ENCODE measurements at places on chromosomes 1 and 21.

DNA sequence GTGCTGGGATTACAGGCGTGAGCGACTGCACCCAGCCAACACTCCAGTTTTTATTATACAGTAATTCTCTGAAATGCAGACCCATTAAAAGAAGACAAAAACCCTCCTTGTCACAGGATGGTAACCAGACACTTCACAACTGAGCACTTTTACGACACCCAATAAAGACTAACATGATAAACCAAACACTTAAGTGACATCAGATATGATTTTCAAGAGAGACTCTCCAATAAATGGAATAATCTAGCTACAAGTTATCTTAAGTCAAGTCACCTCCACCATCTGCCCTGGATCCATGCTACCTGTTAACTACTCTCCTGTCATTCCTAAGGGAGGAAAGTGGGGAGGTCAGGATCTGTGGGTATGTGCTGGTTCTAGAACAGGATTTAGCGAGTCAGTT lies 5.6 kb downstream of the GNG12 start:
- DNase-seq, result no peak

GRCh38 chr1:155130272-155131006 lies 2.8 kb downstream of the EFNA1 start:
- DNase-seq, result no peak

GRCh38 chr1:155178441-155179111 lies 4.9 kb downstream of the TRIM46 start:
- peak; percentile 61 for DNase-seq

DNA sequence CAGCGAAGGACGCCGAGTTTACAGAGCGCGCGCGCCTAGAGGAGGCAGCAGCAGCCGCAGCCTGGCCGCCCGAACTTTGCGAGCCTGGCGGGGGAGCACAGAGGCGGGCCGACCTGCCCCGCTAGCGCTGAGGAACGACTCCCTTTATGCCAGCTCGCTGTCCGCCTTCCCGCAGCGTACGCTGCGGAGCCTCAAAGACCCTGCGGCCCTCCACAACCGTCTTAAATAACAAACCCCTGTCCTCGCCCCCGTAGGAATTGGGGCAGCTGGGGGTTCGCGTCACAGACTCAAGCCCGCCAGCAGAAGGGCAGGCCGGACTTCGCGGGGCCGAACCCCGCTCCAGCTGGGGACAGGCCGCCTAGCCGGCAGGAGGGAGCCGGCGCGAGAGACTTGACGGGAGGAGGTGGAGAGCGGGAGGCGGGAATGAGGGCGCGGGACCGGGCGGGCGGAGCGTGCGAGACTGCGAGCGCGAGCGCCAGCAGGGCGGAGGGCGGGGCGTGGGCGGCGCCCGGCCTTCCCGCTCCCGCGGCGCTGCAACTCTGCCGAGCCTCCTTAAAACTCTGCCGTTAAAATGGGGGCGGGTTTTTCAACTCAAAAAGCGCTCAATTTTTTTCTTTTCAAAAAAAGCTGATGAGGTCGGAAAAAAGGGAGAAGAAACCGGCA lies 1.8 kb upstream of the CDKN2C start:
- peak; percentile 97 for DNase-seq

- no peak for DNase-seq
Observed at GRCh38 chr1:118028267-118028666, 98.7 kb downstream of the WDR3 start.

- DNase-seq, result no peak
Observed at GRCh38 chr1:228904222-228904621, 168.9 kb downstream of the RHOU start.

- DNase-seq, result no peak
Observed at GRCh38 chr1:208599063-208599462, 354.9 kb upstream of the PLXNA2 start.

- DNase-seq, result no peak
Observed at GRCh38 chr1:108533351-108534083, 26.4 kb upstream of the EEIG2 start.

GRCh38 chr1:95778217-95778616 lies 544.2 kb downstream of the RWDD3 start:
- DNase-seq, result no peak

GRCh38 chr21:44804762-44805161 lies 3.1 kb upstream of the UBE2G2 start:
- DNase-seq, result no peak

DNA sequence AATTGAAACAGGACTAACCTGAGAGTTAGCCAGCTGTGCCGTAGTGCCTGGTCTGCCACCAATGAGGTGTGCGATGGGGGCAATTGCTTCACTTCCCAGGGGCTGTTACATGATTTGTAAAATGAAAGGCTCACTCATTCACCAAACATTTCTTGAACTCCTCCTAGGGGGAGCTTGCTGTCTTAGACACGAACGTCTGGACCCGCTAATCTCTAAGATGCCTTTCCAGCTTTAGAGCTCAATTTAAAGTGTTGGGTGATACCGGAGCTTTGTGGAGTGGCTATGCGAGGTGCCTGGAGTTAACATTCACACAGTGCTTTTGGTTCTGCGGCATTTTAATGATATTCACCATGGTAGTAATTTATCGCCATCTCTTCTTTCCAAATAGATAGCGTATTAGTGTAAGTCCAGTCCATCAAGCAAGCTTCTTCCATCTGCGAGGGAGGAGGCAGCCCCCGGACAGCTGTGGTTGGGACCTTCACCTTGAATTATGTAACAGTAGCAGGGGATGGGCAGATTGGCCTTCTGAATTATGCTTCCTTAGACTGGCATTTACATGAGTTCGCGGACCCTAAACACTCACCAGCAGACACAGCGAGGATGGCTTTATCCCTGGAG lies 179.9 kb downstream of the ADSS2 start:
- no peak for DNase-seq

- no peak for DNase-seq
Observed at GRCh38 chr21:38507374-38507942, 9.2 kb upstream of the ERG start.

GRCh38 chr1:203888807-203889251 lies 27.4 kb downstream of the SNRPE start:
- no peak for DNase-seq

DNA sequence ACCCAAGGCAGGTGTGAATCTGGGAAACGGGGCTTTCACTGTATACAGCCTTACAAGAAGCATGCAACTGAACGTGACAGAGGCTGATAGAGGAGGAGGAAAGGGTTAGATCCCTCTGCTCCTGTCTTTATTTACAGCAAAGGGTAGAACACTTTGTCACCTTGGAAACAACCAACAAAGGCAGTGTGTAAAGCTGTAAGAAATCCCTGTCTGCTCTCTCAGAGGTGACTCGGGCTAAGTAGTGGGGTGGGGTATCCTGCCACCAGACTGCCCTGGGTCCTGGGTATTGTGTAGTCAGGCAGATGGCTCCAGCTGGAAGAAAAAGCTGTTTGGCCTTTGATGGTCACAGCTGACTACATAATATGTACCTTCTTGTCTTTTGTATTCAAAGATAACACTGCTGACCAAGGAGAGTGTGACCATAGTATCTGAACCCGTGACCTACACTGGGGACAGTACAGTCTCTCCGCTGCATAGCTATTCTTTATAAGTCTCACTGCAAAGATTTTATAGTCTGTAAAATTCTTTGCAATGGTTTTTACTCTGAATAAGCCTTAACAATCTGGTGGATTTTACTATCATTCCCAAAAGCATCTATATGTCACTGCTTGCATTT lies 22.1 kb upstream of the POU2F1 start:
- no peak for DNase-seq

DNA sequence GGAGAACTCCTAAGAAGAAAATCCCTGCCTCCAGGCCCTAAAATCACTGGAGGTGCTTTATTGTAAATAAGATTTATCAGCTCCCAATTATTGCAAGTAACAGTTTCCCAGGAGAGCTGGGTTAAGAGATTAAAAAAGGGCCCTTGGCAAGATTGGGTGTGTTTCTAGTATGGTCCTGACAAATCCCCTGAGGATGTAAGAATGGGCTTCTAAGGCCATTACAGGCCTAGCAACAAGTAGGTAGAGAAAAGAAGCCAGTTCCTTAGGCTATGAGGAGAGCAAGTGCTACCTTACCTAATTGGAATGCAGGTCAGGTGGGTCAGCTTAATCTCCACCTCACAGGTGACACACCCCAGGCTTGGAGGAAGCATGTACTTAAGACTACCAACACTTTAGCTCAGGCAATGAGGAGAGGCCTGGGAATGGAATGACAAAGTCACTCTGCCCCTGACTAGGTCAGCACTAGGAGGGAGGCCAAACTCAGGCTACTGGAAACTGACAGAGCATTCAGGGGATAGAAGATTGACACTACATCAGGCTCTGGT lies 6.8 kb upstream of the OTUD7B start:
- DNase-seq, result no peak

GRCh38 chr1:154747740-154748404 lies 122.2 kb downstream of the KCNN3 start:
- no peak for DNase-seq

GRCh38 chr1:48418742-48419141 lies 53.3 kb downstream of the SPATA6 start:
- no peak for DNase-seq

DNA sequence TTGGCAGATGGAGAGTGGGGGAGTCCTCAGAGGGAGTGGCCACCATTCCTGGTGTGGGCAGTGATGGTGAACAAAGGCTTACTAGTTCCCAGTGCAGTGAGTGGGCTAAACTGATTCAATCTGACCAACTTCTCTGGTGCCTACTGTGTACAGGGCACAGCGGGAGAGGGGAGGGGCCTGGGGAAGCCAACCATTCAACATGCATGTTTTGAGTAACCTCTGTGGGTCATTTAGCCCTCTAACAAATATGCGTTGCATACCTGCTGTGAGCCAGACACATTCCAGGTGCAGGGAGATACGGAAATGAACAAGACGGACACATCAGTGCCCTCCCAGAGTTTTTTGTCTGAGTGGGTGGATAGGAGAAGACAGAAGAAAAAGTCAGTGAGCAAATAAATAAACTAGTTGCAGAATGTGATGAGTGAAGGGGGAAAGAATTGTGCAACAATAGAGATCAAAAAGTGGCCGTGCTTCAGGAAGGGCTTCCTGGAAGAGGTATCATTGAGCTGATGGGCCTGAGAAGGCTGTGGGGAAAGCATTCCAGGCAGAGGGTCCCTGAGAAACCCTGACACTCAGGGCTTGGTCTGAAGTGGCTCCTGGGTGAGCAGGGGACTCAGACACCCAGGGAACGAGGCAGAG lies 78.8 kb downstream of the EPHB2 start:
- no peak for DNase-seq

- DNase-seq, result no peak
Observed at GRCh38 chr1:12581179-12581578, 36.8 kb downstream of the DHRS3 start.

- DNase-seq, result no peak
Observed at GRCh38 chr21:38912789-38913119, 107.0 kb downstream of the ETS2 start.

DNA sequence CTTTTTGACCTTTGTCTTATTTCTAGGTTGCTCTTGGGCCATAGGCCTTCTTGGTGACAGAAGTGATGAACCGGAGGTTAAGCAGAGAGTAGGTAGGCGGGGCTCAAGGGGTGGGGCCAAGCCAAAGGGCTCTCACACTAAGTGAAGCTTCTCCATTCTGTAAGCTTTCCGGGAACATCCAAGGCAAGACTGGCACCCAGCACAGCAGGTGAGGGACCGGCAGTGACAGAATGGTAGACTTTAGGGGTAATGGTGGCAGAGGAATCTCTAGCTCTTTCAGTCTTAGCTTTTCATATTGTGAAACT lies at the start of gene TNFAIP8L2:
TSS of gene TNFAIP8L2 (plus strand) at position 135 of the 305 bp plus-strand sequence. CDS start 2,049 bp downstream, outside the sequence.
- DNase-seq, result peak; percentile 89

GRCh38 chr1:179001451-179001850 lies 24.2 kb upstream of the FAM20B start:
- DNase-seq, result no peak

DNA sequence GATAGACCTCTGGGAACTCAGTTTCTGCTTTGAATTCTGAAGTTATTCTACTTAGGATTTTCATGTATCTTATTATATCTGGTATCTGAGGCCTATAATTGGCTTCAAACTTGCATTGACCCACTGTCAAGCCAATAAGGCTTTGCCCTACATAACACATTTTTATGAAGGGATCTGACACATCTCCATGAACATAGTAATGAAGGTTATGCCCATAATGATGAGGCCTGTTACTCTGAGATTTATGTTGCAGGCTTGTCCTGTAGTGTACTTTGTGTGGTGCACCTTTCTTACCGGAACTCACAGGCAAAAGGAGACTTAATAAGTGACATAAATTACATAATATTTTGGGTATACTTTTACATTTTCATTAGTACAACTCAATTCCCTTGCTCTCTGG lies 14.1 kb downstream of the RGL1 start:
- no peak for DNase-seq

DNA sequence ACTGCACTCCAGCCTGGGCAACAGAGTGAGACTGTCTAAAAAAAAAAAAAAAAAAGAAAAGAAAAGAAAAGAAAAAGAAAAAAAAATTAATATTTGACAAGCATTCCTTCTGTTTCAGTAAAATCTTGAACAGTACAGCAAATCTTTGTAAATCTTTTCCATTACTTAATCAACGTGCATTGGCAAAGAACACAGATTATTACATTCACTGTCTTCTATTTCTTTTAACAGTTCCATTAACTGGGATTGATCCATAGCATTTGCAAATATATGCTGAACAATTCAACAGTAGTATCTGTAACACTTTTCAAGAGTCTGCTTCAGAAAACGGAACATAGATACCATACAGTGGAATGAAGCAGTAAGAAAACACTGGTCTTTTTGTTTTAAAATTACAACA lies 9.8 kb downstream of the SAMD13 start:
- DNase-seq, result no peak

DNA sequence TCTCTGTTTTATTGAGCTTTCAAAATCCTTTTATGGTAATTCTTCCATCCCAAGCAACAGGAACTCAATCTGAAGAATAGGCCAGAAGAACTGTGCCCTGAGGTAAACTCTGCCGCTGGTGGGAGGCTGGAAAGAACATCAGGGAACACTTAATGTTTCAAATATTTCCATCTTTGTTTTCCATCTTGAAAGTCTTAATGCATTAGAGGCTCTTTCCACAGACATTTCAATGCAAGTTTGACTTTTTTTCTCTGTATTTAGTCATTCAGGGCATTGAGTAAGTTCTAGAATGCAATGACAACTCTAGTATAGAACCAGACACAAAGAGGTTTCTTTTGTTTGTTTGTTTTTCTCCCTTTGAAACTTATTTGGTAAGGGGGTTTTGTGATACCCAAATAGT lies 61.5 kb downstream of the KIAA0040 start:
- DNase-seq, result no peak

- DNase-seq, result no peak
Observed at GRCh38 chr1:212463565-212464285, 31.0 kb downstream of the NENF start.

DNA sequence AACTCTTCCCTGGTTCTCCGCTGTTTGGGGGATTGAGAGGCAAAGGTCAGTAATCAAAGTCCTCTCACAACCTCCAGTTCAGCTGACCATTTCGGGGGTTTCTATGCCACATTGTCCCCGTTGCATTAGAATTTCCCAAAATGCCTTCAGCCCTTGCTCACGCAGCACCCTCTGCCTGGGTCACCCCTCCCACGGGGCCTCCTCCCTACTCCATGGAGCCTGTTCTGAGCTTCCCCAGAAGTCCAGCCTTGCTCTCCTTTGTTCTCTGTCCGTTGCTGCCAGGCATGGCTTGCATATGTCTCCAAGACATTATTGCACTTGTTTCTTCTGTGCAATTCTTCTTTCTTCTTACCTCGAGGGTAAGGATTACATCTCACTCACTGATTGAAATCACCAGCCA lies 16.5 kb downstream of the DMRTB1 start:
- no peak for DNase-seq

GRCh38 chr1:234915924-234916675 lies 212.5 kb downstream of the TOMM20 start:
- peak; percentile 74 for DNase-seq

GRCh38 chr1:13583595-13583965 lies at the start of gene PDPN:
Gene PDPN (plus strand): TSS chr1:13583832. CDS start chr1:13584034, 202 bp downstream.
- no peak for DNase-seq

GRCh38 chr21:39121600-39122355 lies 61.5 kb downstream of the PSMG1 start:
- DNase-seq, result no peak
